Large intestine (tissue), 12 donors: ENCODE measurements at places on chromosomes 13 and 19. TPM values are rescaled to one million over a fixed set of nuclear protein-coding genes. Genes with fewer than 3 reads are reported as not detected.

The TTC9B gene
- 3.1 TPM for polyA plus RNA-seq

The NLRP9 gene
- polyA plus RNA-seq, result not detected

The ATP8B3 gene
- 0.99 TPM for polyA plus RNA-seq

- no peak for DNase-seq
- no peak overlapping the region for H3K4me3 ChIP-seq
- H3K4me1 ChIP-seq, result no peaks in the 10 kb centered on the region
- no peaks in the 10 kb centered on the region for H3K36me3 ChIP-seq
Observed at GRCh38 chr13:47004027-47004426, 107.2 kb upstream of the HTR2A start.

- DNase-seq, result no peak
- peaks cover 8% of the 10 kb centered on the region for H3K36me3 ChIP-seq
- H3K4me3 ChIP-seq, result no peak overlapping the region
- H3K27me3 ChIP-seq, result no peaks in the 10 kb centered on the region
Observed at GRCh38 chr19:34261334-34262109, 7.2 kb downstream of the GARRE1 start.

- no peaks in the 10 kb centered on the region for H3K4me1 ChIP-seq
- no peaks in the 10 kb centered on the region for H3K36me3 ChIP-seq
- no peak overlapping the region for H3K27ac ChIP-seq
- no peaks in the 10 kb centered on the region for H3K27me3 ChIP-seq
Observed at GRCh38 chr19:3855320-3855719, 13.5 kb downstream of the ZFR2 start.

GRCh38 chr19:21789466-21790085, 22.2 kb upstream of the ZNF100 start:
- H3K36me3 ChIP-seq, result no peaks in the 10 kb centered on the region
- no peak overlapping the region for H3K4me3 ChIP-seq
- peak; percentile 55 for DNase-seq
- H3K4me1 ChIP-seq, result no peaks in the 10 kb centered on the region
- H3K27me3 ChIP-seq, result no peaks in the 10 kb centered on the region

- H3K27ac ChIP-seq, result no peak overlapping the region
- peaks cover 4% of the 10 kb centered on the region for H3K4me1 ChIP-seq
- DNase-seq, result no peak
- H3K4me3 ChIP-seq, result no peak overlapping the region
Observed at GRCh38 chr13:96397807-96398206, 307.9 kb downstream of the HS6ST3 start.
